Tibial artery (tissue), 4 donors: ENCODE measurements at places on chromosomes 7 and 10.

- DNase-seq: no peak
These were observed 96.9 kb downstream of the RTKN2 start for GRCh38 chr10:62171791-62172190.

GRCh38 chr7:6482743-6483119, 35.0 kb upstream of the DAGLB start:
- DNase-seq: no peak

- no peak for DNase-seq
These were observed 165.8 kb downstream of the CFTR start for GRCh38 chr7:117645481-117646165.

DNA sequence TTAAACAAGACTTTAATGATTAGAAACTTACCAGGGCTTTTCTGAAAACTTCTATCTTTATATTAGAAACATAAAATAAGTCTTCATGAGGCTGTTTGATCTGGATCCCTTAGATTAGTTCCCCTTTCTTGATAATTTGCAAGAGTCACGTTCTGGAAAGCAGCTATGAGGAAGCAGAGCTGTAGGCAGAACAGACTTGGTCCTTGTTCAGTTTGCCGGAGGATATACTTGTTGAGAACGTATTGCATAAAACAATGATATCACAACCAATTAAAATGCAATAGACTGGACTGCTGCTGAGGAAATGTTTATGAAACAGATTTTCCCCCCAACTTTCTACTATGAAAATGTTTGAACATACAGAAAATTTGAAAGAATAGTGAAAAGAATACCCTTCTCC, 2.8 kb downstream of the SAMD9L start:
- DNase-seq: no peak

DNA sequence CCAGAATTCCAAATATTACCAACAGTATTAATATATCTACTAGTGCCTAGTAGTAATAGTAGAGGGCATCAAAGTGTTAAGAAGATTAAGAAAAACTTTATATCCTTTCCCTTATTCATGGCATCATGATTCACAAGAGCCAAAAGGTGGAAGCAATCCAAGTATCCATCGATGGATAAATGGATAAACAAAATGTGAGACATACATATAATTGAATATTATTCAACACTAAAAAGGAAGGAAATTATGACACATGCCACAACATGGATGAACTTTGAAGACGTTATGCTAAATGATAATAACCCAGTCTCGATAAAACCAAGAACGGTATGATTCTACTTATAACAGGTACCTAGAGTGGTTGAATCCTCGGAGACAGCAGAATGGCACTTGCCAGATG, 23.1 kb downstream of the CDCA7L start:
- no peak for DNase-seq

DNA sequence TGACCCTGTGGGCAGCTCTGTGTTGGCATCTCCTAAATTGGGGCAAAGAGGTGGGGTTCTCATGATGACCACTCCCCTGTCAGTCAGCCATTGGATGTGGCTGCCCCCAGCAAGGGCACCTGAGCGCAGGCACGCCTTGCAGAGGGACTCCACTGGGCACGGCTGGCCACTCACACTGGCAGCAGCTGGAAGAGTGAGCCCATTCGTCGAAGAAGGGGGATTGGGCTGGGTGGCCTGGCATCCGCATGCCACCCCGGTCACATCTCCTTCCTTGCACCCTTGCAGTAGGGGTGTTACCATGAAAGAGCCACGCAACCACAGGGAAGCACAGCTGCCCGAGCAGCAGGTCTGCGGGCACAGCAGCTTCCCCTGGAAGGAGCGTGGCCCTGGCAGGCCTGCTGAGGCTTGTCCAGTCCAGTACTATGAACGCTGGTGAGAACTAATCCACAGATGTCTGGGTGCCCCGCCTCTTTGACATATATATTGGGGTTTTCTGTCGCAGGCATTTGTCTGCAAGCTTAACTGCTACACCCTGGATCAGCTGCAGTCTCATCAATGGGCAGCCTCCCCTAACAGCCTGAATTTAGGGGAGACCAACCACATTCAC, 25.7 kb upstream of the GRB10 start:
- no peak for DNase-seq

GRCh38 chr7:64300641-64301405, 12.9 kb upstream of the ZNF736 start:
- no peak for DNase-seq
